ENCODE measurements at places on chromosomes 12 and 14.

DNA sequence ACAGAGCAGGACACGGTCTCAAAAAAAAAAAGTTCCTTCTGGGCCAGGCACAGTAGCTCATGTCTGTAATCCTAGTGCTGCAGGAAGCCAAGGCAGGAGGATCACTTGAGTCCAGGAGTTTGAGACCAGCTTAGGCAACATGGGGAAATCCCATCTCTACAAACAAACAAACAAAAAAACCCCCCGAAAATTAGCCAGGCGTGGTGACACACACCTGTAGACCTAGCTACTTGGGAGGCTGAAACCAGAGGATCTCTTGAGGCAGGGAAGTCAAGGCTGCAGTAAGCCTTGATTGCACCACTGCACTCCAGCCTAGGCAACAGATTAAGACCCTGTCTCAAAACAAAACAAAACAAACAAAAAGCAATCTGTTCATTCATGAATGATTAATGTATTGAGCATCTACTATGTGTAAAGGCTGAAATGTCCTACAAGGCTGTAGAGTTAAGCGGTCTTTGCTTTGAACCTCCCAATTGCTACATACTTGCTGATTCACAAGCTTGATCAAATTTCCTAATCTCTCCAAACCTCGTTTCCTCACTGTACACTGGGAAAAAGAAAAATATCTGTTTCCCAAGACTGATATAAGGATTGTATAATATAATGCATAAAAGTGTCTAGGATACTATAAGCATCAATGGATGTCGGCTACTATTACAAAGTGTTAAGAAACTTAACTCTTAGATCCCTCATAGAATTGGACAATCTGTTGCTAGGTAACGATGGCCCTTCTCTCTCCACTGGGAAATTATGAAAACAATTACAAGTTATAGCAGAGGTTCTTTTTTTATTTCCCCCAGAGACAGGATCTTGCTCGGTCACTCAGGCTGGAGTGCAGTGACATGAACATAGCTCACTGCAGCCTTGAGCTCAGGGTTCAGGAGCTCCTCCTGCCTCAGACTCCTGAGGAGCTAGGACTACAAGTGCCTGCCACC is 7.9 kb upstream of the RILPL2 start:
- no peak for DNase-seq

GRCh38 chr14:60303745-60304144 is 54.7 kb downstream of the PPM1A start:
- DNase-seq: no peak

DNA sequence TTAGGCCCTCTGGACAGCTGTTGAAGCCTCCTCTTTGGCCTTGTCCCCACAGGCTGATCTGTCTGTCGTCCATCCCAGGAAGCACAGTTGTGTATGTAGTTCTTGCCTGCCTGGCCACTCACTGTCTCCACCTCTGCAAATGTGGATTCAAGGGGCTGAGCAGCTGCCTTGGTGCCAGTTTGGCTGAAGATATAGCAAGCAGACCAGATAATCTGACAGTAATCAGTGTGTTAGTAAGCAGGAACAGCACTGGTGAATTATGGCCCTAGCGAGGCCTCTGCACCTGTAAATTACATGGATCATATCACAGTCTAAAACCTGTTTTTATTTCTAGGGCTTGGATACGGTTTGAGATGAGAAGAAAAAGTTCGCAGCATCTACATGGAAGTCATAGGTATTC is 282.5 kb upstream of the NOS1 start:
- no peak for DNase-seq

GRCh38 chr14:69204753-69205152 is 13.5 kb downstream of the EXD2 start:
- DNase-seq: no peak

DNA sequence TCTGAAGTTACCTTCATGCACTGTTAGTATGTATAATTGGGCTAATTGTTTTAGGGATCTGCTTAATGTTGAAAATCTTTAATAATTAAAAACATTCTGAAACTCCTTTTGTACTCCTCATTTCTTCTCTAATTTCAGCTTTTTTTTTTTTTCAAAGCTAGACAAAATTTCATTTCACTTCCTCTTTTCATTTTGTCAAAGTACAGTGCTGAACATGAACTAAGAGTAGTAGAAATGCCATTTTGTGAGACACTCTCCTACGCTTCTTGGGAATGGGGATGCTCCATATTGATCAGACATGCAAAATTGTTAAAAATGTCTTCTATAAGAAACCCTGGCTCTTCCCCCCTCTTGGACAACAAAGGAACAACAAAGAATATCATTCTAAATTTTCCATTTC is 1.7 kb downstream of the ABCD2 start:
- DNase-seq: peak; percentile 3

DNA sequence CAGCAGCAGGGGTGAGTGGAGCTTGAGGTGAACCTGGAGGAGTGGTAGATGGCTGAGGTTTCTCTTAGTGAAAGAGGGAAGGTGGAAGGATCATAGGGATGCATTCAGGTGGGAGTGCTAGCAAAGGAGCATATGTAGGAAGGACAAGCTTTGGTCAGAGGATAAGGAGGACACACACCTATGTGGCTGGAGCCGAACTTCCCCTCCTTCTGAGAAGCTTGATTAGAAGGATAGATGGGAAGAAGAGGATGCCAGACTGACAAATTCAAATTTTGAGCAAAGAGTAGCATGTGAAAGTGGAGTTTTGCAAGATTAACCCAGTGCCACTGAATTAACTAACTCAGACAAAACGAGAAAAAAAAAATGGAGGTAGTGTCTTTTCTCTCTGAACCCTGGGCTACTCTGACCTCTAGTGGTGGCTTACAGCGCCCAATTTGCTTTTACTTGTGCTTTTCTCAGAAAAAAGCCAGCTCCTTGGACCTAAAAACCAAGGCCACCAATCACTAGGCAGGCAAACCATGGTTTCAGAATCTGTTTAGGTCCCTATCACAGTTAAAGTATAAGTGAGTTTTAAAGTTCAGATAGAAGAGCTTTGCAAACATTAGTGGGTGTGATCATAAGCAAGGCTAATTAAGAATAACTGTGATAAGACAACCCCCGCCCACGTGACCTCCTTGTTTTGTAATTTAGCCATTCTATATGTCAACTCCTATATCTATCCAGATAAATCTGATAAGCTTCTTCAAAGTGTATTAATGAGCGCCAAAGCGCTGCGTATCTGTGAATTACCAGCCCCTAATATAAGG is 15.5 kb downstream of the EMP1 start:
- peak; percentile 82 for DNase-seq

GRCh38 chr12:114780746-114781399 is 96.9 kb upstream of the TBX3 start:
- DNase-seq: no peak

GRCh38 chr14:95490138-95490509 is 26.3 kb downstream of the SYNE3 start:
- no peak for DNase-seq

- no peak for DNase-seq
These were observed 164 bp downstream of the KIF21A start for GRCh38 chr12:39442831-39443080.

DNA sequence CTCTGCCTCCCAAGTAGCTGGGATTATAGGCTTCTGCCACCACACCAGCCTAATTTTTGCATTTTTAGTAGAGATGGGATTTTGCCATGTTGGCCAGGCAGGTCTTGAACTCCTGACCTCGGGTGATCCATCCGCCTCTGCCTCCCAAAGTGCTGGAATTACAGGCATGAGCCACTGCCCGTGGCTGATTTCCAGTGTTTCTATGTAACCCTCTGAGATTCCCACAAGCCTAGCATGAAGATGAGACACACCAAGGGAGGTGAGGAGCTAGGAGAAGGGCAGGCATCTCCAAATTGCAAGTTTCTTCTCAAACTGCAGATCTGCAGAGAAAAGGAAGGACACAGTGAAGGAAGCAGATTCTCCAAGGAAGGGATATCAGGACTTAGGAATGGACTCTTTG is 125.0 kb downstream of the CACNA1C start:
- DNase-seq: no peak

- DNase-seq: peak; percentile 23
These were observed 16.2 kb downstream of the NOXRED1 start for GRCh38 chr14:77407158-77407557.

DNA sequence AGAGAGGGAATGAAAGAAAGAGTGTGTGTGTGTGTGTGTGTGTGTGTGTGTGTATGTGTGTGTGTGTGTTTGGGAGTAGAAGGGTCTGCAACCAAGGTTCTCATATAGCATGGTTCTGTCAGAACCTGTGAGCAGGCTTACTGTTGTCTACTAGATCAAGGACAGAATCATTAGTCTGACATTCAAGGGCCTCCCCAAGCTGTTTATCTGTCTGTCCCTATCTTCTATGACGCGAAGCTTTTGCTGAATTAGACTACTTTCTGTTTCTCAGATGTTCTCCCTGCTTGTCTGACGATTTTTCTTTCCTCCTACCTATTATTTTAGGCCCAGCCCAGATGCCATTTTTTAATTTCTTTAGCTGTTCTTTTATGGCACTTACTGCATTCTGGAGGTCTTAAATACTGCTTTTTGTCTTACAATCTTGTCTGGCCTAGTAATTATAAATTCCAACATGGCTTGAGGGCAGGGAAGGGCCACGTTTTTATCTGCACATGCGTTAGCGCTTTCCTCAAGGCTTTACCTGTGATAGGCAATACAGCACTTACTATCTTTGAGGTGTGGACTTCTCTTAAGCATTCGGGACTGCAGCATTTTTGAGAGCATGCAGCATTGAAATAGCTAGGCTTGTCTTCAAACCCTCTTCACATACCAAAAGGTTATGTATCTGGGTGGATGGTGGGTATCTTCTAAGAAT is 150.2 kb downstream of the TTLL5 start:
- no peak for DNase-seq

DNA sequence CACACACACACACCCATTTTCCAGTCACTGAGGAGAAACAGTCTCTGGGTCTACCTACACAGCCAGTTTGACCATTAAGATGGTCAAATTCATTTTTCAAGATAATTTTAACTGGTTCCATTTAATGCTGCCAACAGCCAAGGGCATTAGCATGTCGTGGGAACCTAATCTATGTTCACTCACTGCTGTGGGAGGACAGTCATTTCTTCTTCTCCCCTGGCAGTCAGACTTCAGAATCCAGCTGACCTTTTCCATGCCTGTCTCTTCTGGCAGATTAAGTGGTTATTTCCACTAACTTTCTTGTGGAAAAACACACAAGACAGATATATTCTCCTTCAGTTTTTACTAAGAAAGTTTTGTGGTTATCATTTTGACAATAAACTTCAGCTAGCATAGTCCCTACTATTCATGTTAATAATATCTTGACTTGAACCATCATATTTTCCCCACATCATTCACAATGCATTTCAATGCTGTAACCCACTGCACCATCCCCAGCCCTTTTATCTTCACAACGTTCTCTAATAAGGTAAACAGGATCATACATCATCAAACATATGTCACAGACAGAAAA is 82.2 kb downstream of the DAD1 start:
- no peak for DNase-seq

DNA sequence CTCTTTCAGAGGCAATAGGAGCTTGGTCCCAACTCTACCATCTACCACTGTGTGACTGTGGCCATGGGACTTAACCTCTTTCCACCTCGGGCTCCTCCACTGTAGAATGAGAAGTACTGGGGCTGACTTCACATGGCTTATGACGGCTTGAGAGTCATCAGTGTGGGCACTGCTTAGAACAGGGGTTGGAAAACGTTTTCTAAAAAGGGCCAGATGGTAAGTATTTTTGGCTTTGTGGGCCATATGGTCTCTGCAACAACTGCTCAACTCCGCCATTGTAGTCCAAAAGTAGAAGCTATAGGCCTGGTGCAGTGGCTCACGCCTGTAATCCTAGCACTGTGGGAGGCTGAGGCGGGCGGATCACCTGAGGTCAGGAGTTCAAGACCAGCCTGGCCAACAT is 69.2 kb upstream of the LTA4H start:
- DNase-seq: no peak

DNA sequence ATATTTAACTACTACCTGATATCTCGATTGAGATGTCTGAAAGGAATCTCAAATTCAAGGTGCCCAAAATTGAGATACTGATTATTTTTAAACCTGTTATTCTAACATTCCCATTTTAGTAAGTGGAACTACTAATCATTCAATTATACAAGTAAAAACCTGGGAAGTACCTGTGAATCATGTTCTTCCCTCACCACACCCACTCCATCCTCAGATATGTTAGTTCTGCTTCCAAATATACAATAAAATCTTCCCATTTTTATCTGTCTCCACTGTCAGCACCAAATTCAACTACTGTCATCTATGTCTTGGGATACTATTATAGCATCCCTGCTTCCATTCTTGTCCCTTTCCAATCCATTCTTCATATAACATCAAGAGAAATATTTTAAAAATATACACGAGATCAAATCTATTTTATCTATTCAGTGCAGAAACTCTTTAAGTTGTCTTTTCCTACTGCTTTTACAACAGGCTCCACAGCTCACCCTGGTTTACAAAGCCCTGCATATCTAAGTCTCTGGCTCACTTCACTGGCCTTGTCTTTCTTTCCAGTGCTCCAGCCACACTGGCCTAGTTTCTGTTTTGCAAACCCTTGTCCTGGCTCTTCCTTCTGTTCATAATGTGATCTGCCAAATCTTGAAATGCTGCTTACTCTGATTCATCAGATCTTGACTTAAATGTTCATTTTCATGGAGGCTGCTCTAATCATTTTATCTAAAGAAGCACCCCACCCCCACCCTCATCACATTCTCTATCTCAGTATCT is 122.3 kb downstream of the PTPRR start:
- no peak for DNase-seq

GRCh38 chr14:67998834-67999233 is 179.3 kb downstream of the RAD51B start:
- DNase-seq: no peak

- no peak for DNase-seq
These were observed 35.2 kb downstream of the ASCL1 start for GRCh38 chr12:102992720-102993119.

GRCh38 chr14:103085106-103086091 is 1.4 kb downstream of the LBHD2 start:
- DNase-seq: no peak

- DNase-seq: no peak
These were observed 239.4 kb upstream of the CRY1 start for GRCh38 chr12:107332743-107333142.

DNA sequence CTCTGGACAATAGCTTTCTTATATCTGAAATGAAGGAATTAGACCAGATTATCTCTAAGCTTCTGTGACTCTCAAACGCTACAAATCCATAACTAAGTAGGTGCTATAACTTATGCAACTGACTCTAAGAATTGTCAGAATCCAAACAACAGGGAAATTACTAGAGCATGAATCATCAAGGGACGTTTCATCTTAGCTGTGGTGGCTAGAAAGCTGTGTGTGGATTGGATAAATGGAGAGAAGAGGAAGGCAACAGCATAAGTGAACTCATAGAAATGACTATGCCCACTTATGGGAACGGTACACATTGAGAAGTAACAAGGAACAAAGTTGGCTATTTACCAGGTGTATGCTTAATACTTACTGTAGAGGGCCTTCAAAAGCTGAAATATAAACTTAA is 96.0 kb upstream of the NEDD1 start:
- no peak for DNase-seq

- no peak for DNase-seq
These were observed 54.3 kb upstream of the NPFF start for GRCh38 chr12:53561590-53561953.

DNA sequence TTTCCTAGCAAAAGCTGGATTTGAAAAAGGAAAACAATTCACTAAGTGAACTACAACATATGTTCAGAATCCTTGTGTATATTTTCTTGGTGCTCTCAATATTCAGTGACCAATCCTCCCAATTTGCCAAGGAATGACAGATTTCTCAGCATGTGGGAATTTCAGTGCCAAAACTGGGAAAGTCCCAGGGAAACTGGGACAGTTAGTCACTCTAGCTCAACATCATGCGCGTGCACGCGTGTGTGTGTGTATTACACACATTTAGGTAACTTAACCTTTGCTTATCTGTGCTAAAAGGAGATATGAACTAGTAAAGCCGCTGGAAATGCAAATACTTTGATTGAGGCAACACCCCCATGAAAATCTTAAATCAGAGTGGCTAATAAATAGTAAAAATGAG is 26.1 kb upstream of the SLC6A13 start:
- DNase-seq: no peak

Measured in suppressor macrophage (primary cell).